ENCODE measurements at places on chromosomes 7 and 10.

- DNase-seq: no peak
Measured at GRCh38 chr10:56360583-56360966, 484 bp downstream of the ZWINT start.

GRCh38 chr7:141231018-141231792 is 157.3 kb downstream of the TMEM178B start:
- DNase-seq: no peak

- no peak for DNase-seq
Measured at GRCh38 chr10:94052281-94052680, 58.5 kb downstream of the PLCE1 start.

DNA sequence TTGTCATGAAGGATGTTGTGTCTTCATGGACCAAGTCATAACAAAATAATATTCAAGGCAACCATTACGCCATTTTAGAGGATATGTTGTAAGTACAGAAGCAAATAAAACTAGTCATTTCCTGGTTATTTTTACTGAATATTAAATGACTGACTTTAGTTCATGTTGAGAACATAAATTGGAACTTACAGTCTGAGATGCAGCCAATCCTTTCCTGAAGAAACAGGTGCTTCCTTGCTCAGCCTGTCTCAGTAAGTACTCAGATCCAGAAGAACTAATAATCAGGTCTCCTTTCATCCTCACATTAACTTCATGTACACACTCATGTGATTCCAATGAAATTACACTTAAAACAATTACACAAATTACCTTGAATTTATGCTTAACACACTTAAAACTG is 12.3 kb downstream of the SEMA3A start:
- DNase-seq: no peak

- no peak for DNase-seq
Measured at GRCh38 chr10:77139252-77140160, 498.1 kb downstream of the KCNMA1 start.

Measured in stimulated activated naive CD8-positive, alpha-beta T cell treated with anti-CD3 and anti-CD28 coated beads, Interleukin-15, amount 100 ng/mL, for 72 hours (primary cell).